ENCODE measurements at places on chromosomes 7 and 10. TPM values are rescaled to one million over a fixed set of nuclear protein-coding genes. Genes with fewer than 3 reads are reported as not detected.
A peak's percentile ranks its signal among the peaks of the same experiment; 100 is the strongest.

DNA sequence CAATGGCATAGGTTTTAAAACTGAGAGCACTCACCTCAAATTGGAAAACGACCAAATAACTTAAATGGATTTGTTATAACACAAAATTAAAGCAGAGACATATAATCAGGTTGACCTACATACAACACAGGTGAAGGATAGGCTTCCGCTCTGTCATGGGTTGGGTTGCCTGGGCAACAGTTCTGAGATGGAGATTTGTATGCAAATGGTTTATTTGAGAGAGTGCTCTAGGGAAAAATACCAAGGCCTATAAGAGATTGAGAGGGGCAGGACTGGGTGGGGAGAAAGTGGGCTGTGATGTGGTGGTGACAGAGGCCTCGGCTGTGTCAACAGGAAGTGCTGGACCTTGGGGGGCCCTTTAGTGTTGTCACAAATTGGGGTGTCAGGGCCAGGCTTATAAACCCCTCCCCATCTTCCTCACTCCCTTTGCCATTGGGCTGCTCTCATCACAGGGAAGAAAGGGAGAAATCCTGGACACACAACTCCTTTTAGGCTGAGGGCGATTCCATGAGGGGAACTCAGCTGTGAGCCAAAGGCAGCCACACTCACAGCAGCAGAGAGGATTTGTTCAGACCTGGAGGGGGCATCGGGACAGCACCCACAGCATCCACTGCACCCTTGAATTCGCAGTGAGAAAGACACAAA, 105.4 kb upstream of the LYZL1 start:
- no peak for DNase-seq

- peak; percentile 61 for DNase-seq
These were observed 56.0 kb upstream of the BTRC start for GRCh38 chr10:101297901-101298486.

GRCh38 chr7:20444030-20444800, 113.5 kb downstream of the ITGB8 start:
- no peak for DNase-seq

- DNase-seq, result no peak
These were observed 7.6 kb downstream of the PRXL2A start for GRCh38 chr10:80415734-80416478.

DNA sequence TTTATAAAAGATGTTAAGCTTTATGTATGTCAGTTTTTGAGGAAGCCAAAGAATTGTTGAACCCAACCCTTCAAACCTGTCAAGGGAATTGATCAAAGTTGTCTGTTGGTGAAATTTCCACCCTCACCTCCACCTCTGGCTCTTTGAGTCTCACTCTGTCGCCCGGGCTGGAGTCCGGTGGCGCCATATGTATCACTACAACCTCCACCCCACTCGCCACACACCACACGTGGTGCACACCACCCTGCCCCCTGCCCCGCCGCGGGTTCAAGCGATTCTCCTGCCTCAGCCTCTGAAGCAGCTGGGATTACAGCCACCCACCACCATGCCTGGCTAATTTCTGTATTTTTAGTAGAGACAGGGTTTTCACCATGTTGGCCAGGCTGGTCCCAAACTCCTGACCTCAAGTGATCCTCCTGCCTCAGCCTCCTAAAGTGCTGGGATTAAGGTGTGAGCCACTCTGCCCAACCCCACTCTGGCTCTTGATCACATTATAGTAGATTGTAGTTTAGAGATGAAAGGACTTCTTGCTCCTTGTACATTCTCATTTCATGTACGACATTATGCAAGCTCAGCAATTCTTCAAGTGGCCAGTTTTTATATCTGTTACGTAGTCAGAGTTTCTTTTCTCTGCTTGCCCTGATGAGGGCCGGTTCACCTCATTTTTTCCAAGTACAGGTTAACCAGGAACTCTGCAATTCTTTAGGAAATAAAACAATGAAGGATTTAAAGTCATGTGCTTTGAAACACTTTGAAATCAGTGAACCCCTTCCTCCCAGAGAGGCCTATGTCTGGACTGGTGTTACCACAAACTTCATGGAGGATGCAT, 7.0 kb downstream of the BAMBI start:
- DNase-seq, result no peak

- DNase-seq, result peak; percentile 54
These were observed 120.1 kb downstream of the ELAPOR2 start for GRCh38 chr7:86939197-86939814.

DNA sequence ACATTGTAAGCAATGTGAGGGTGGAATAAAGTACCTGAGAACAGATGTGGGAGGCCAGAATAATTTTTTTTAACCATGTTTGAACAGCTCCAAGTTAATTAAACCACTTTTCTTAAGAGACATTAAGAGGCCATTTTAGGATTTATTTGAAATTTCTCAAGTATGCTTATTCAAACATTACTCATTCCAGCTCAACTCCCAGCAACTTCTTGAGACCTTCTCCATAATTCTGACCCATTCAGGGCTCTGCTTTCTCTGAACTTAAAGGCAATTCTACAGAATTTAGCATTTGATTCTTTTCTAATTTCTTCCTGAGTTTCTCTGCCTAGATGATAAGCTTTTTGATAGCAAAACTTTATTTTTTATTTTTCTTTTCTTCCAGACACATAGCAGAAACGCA, 314.5 kb downstream of the CAMK1D start:
- no peak for DNase-seq

- DNase-seq, result no peak
These were observed 1.5 kb downstream of the BCAP29 start for GRCh38 chr7:107581387-107582013.

DNA sequence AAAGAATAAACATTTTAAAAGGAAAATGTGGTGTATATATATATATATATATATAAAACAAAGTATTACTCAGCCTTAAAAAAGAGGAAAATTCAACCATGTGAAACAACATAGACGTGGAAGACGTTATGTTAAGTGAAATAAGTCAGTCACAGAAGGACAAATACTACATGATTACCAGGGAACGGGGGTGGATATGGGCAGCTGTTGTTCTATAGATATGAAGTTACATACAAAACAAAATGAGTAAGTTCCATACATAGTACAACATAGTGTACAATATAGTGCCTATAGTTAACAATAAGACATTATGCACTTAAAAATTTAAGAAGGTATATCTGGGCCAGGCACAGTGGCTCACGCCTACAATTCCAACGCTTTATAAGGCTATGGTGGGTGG, 48.8 kb downstream of the SGMS1 start:
- DNase-seq, result no peak

DNA sequence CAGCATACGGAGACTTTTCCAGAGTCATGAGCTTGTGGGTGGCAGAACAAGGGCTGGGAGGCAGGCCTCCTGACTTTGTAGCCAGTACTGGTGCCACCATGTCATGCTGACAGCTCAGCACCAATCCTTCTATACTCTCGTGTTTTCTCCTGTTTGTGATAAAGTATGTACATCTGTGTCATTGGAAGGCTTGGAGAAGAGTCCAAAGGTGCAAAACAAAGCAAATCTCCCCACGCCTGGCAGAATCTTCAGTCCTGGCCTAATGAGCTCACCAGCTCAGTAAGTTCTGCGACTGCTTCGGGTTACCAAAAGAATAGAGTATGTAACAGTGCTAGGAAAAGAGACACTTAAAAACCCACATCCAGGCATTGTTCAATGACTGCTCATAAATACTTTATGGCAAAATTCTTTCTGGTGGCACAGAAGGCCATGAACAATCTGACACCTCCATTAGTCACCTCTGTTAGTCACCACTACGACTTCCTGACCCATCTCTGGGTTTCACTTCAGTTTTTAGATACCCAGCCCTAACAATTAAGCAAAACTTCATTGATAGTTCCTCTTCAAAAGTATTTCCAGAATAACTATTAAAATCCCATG, 24.5 kb downstream of the STEAP1 start:
- DNase-seq, result peak; percentile 86

DNA sequence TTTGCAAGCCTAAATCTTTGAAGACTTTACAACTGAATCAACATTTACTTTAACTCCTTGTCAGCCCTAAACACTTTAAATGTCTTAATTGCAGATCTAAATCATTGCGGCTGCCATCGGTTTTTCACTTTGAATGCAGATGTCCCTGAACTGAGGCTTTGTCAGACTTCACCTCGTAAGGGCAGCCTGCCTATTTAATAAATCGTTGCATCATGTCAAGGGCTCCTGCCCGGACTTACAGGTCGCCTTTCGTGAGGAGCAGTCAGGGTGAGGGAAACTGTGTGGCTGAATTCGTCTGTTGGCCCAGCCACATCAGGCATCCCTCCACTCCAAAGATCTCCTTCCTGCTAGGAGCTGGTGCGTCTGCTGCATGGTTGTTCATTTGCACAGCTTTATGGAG, 368.2 kb upstream of the NPVF start:
- DNase-seq, result no peak

DNA sequence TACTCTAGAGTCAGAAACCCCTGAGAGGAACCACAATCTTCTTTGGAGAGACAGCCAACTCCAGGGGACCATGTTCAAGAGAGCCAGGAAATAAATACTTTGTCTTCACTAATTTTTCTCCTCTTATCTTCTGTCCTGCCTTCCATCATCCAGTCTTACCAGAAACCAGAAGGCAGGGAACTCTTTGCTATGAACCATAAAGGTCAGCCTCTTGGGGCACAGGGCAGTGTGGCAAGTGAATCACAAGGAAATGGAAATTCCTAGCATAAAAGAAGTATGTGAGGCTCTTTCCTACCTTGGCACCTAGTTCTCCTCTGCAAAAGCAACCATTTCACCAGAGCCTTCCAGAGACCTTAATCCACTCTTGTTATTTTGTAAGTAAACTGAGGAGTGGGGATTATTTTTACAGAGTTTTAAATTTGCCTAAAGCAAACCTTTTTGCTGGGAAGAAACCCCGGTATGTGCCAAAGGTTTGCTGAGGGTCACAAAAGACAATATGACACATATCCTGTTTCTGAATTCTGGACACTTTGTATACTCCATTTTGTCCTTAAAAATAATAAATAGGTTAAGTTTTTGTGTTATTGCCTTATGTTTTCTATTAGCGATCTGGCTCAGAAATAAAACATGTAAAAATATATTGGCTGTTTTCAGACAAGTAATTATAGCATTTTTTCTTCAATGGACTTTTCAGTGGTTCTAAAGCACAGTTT, 87.1 kb downstream of the ADAM22 start:
- peak; percentile 5 for DNase-seq

GRCh38 chr7:129789652-129790051, 163.1 kb downstream of the UBE2H start:
- peak; percentile 11 for DNase-seq

- DNase-seq, result peak; percentile 22
These were observed 150.7 kb upstream of the KLF14 start for GRCh38 chr7:130884437-130885417.

- DNase-seq, result no peak
These were observed 486.2 kb downstream of the KCNMA1 start for GRCh38 chr10:77151408-77151807.

The ASB4 gene
- 0.06 TPM for total RNA-seq

The CFAP70 gene
- not detected for total RNA-seq

The TLX1 gene
- not detected for total RNA-seq

The FAM171A1 gene
- 20.6 TPM for total RNA-seq

The CHAT gene
- total RNA-seq, result not detected

The FGL2 gene
- total RNA-seq, result not detected
